ENCODE measurements at places on chromosomes 16 and 17.

DNA sequence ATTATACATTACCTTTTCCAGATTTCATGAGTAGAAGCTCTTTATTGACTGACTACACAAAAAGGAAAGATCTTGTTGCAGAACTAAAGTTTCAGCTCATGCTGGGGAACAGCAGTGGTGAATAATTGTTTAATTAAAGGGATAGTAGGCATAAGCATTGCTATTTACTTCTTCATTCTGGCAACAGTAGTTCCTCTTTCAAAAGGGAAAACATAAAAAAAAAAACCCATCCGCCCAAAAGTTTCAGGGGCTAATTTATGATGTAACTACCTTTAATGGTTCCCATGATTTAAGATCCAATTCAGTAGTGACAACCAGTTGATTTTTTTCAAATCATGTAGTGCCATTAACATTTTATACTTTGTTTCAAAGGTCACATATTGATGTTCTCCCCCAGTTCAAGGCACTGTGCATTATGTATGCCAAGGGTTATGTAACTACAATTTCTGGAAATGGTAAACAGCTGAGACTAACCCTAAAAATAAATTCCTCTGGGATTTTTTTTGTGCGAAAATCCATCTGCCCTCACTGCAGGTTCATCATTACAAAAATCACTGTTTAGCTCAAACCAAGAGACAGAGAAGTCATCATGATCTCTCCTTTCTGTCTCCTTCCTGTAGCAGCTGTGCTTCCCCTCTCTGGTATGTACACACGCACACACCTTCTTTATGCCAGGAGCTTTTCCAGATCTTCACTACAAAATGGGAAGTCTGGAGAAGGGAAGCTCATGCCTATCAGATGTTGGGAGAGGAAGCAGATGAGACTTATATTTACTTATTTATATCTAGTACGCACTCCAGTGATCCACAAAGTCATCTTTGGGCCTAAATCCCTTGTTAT is 2.2 kb upstream of the PHLPP2 start:
- H3K4me1 ChIP-seq, result peaks cover 19% of the 10 kb centered on the region
- H3K27me3 ChIP-seq, result no peaks in the 10 kb centered on the region
- H3K27ac ChIP-seq, result no peak overlapping the region

- H3K27me3 ChIP-seq, result no peaks in the 10 kb centered on the region
- H3K27ac ChIP-seq, result no peak overlapping the region
- no peak for DNase-seq
- H3K4me1 ChIP-seq, result no peaks in the 10 kb centered on the region
Observed at GRCh38 chr17:31653691-31654090, 205.4 kb downstream of the COPRS start.

- DNase-seq, result no peak
- H3K27me3 ChIP-seq, result no peaks in the 10 kb centered on the region
- no peak overlapping the region for H3K4me3 ChIP-seq
- peaks cover 8% of the 10 kb centered on the region for H3K4me1 ChIP-seq
- peaks cover 2% of the 10 kb centered on the region for H3K36me3 ChIP-seq
Observed at GRCh38 chr17:66527335-66527734, 224.9 kb downstream of the PRKCA start.

DNA sequence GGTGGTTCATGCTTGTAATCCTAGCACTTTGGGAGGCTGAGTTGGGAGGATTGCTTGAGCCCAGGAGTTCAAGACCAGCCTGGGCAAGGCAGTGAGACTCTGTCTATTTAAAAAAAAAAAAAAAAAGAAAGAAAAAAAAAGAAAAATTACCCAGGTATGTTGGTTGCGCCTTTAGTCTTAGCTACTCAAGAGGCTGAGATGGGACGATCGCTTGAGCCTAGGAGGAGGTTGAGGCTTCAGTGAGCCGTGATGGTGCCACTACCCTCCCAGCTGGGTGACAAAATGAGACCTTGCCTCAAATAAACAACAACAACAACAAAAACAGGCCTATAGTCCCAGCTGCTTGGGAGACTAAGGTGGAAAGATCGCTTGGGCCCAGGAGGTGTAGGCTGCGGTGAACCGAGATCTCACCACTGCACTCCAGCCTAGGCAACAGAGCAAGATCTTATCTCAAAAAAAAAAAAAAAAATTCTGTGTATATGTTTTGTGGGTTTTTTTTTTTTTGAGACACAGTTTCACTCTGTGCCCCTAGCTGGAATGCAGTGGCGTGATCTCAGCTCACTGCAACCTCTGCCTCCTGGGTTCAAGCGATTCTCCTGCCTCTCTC is 12.5 kb upstream of the ANKRD40CL start:
- H3K27ac ChIP-seq, result no peak overlapping the region
- H3K36me3 ChIP-seq, result no peaks in the 10 kb centered on the region
- DNase-seq, result no peak
- H3K4me1 ChIP-seq, result no peaks in the 10 kb centered on the region

GRCh38 chr17:75925103-75925502 is 15.7 kb downstream of the FBF1 start:
- H3K36me3 ChIP-seq, result peaks cover 27% of the 10 kb centered on the region
- no peak overlapping the region for H3K4me3 ChIP-seq
- H3K27me3 ChIP-seq, result no peaks in the 10 kb centered on the region
- no peak overlapping the region for H3K27ac ChIP-seq
- peaks cover 46% of the 10 kb centered on the region for H3K4me1 ChIP-seq
- DNase-seq, result no peak

DNA sequence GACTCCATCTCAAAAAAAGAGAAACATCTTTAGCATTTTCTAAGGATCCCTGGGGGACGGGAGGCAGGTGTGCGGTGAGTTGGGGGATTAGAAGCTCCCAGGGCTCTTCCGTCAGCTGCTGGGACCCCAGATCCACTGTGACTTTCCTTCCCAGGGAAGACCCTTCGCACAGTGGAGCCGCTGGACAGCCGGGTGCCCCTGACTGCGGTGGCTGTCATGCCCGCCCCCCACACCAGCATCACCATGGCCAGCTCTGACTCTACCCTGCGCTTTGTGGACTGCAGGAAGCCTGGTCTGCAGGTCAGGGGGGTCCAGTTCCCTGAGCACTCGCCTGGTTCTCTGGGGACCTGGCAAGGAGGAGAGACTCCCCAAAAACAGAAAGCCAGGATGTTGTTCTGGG is 7.3 kb upstream of the SERPINF2 start:
- peaks cover 25% of the 10 kb centered on the region for H3K4me1 ChIP-seq
- H3K27ac ChIP-seq, result no peak overlapping the region
- peaks cover 40% of the 10 kb centered on the region for H3K36me3 ChIP-seq
- DNase-seq, result no peak
- H3K4me3 ChIP-seq, result no peak overlapping the region

DNA sequence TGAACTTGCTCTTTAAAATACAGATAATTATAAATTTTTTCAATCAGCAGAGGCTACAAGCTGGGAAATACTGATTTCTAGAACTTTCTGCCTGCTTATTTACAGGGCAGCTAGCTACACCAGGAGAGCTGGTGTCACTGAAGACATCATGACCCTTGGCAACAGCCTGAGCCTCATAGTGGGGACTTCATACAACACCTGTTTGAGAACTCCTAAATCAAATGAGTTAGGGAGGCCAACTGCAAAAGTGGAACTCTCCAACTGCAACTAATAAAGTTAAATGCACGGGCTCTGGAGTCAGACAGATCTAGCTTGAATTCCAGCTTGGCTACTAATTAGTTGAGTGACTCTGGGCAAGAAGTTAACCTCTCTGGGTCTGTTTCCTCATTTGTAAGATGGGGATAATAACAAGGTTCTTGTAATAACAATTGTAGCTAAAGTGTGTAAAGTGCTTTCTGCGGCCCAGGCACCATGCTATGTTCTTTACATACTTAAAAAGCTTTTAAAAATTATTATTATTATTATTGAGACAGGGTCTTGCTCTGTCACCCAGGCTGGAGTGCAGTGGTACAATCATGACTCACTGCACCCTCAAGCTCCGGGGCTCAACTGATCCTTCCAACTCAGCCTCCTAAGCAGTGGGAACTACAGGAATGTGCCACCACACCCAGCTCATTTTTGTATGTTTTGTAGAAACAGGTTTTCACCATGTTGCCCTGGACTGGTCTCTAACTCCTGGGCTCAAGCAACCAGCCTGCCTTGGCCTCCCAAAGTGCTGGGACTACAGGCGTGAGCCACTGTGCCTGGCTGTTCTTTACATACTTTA is 33.4 kb downstream of the VAC14 start:
- H3K4me3 ChIP-seq, result no peak overlapping the region
- peaks cover 56% of the 10 kb centered on the region for H3K36me3 ChIP-seq
- no peaks in the 10 kb centered on the region for H3K27me3 ChIP-seq
- H3K27ac ChIP-seq, result no peak overlapping the region

DNA sequence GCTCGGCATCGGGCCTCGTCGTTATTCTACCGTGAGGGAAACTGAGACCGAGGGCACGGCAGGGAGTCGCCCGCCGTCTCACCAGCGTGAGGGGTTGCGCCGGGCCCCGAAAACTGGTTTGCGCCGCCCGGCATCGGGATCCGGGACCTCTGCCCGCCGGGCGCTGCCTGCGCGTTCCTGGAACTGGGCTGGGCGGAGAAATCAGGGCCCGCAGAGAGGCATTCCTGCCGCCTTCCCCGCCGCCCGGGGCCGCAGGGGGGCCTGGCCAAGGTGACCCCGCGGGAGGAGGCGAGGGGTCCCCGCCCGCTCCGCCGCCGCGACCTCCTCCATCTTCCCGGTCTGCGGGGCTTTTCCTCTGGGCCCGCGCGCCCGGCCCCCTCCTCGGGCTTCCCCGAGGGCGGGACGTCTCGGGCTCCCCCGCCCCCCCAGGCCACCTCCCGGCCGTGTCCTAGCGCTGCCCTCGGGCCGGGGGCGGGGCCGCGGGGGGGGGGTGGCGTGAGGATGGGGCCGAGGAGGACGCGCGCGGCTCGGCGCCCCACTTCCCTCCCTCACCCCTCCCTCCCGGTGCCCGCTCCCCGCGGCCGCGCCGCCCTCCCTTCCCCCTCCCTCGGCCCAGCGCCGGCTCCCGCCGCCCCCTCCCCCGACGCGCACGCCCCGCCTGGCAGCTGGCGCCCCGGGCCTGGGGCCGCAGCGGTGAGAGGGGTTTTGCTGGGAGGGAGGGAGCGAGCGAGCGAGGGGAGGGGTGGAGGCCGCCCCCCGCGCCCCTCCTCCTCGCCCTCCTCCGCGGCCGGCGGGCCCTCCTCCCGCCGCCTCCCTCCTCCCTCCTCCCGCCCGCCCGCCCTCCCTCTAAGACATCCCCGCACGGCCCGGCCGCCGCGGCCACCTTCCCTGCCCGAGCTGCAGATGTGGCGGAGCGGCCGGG is at the start of gene GLIS2:
GLIS2 (plus strand) TSS at position 882 of the 922 bp plus-strand sequence. CDS start 16,214 bp downstream, outside the sequence.
- H3K36me3 ChIP-seq, result no peaks in the 10 kb centered on the region
- peaks cover 17% of the 10 kb centered on the region for H3K27me3 ChIP-seq
- peaks cover 58% of the 10 kb centered on the region for H3K4me1 ChIP-seq
- H3K4me3 ChIP-seq, result peak within 1 kb of the TSS; percentile 78
- H3K27ac ChIP-seq, result peak within 1 kb of the TSS; percentile 85
- DNase-seq, result peak; percentile 76

DNA sequence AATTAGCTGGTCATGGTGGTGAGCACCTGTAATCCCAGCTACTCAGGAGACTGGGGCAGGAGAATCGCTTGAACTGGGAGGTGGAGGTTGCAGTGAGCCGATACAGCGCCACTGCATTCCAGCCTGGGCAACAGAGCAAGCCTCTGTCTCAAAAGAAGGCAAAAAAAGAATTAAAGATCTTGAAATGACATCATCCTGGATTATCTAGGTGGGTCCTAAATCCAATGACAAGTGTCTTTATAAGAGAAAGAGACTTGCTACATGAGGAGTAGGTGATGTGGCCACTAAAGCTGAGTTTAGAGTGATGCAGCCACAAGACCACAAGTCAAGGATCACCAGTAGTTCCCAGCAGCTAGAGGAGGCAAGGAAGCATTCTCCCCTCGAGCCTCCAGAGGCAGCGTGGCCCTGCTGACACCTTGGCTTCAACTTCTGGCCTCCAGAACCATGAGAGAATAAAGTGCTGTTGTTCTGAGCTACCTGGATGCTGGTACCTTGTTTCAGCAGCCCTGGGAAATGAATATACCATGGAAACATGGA is 15.8 kb downstream of the CIITA start:
- H3K4me3 ChIP-seq, result no peak overlapping the region
- no peak overlapping the region for H3K27ac ChIP-seq
- no peaks in the 10 kb centered on the region for H3K4me1 ChIP-seq

GRCh38 chr17:71679832-71680231 is 441.0 kb upstream of the SOX9 start:
- no peak for DNase-seq
- H3K27ac ChIP-seq, result no peak overlapping the region
- H3K4me3 ChIP-seq, result no peak overlapping the region
- peaks cover 11% of the 10 kb centered on the region for H3K4me1 ChIP-seq
- H3K27me3 ChIP-seq, result no peaks in the 10 kb centered on the region

GRCh38 chr17:40496170-40496569 is 5.3 kb downstream of the TNS4 start:
- H3K36me3 ChIP-seq, result no peaks in the 10 kb centered on the region
- no peak overlapping the region for H3K27ac ChIP-seq
- DNase-seq, result no peak
- H3K4me1 ChIP-seq, result peaks cover 14% of the 10 kb centered on the region

All from large intestine (tissue), 12 donors.